ENCODE measurements at places on chromosomes 1 and 21.
A peak's percentile ranks its signal among the peaks of the same experiment; 100 is the strongest.

- DNase-seq: no peak
Observed at GRCh38 chr21:42472521-42472920, 23.5 kb downstream of the RSPH1 start.

DNA sequence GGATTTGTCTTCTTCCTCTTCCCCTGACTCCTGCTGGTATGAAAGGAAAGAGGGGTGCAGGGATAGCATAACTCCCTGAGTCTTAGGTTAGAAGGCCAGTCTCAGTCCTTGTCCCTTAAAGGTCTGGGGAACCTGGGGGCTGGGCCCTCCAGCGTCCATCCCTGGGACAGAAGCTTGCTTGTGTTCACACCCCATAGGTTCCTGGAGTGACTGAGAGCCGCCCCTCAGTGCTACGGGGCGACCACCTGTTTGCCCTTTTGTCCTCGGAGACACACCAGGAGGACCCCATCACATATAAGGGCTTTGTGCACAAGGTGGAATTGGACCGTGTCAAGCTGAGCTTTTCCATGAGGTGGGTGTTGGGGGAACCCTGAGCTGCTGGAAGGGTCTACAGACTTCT lies 13.1 kb downstream of the RHOC start:
- DNase-seq: no peak

GRCh38 chr1:91872559-91873081 lies 13.3 kb downstream of the TGFBR3 start:
- DNase-seq: peak; percentile 8

GRCh38 chr1:244705261-244706234 lies 52.6 kb downstream of the DESI2 start:
- DNase-seq: no peak

- DNase-seq: no peak
Observed at GRCh38 chr1:107247679-107248078, 106.8 kb downstream of the NTNG1 start.

GRCh38 chr1:221696027-221696426 lies 45.9 kb downstream of the DUSP10 start:
- no peak for DNase-seq

- DNase-seq: no peak
Observed at GRCh38 chr1:204454476-204454875, 40.1 kb downstream of the PIK3C2B start.

DNA sequence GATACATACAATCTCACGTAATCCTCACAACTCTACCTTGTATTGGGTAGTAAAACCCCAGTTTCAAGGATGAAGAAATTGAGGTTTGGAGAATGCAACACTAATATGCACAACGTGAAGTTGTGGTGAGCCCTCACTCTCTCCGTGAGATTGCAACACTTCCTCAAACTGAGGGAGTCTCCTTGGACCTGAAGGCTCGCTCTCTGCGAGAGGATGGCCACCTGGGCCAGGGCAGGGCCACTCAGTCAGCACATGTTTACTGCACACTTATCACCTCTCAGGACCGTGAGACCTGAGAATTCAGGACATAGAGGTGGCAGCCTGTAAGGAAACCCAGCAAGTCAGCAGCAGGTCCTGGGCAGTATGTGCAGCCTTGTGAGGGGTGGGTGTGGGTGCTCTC lies 8.7 kb downstream of the SH3BP5L start:
- DNase-seq: no peak

DNA sequence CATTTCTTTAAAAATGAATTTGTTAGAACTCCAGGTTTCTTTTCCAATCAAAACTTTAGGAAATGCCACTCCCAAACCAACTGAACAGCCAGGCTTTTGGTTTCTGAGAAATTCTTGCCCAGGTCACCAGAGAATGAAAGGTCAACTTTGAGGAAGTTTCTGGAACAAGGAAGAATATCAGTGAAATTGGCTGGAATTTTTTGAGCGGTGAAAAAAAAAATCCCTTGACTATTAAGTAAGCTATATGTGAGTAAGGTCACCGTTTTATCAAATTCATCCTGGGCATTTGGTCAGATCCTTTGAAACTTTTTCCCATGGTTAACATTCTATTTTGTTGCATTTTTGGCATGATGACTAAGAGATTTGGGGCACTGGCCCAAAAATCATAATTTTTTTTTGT lies 469.3 kb downstream of the LTN1 start:
- no peak for DNase-seq

DNA sequence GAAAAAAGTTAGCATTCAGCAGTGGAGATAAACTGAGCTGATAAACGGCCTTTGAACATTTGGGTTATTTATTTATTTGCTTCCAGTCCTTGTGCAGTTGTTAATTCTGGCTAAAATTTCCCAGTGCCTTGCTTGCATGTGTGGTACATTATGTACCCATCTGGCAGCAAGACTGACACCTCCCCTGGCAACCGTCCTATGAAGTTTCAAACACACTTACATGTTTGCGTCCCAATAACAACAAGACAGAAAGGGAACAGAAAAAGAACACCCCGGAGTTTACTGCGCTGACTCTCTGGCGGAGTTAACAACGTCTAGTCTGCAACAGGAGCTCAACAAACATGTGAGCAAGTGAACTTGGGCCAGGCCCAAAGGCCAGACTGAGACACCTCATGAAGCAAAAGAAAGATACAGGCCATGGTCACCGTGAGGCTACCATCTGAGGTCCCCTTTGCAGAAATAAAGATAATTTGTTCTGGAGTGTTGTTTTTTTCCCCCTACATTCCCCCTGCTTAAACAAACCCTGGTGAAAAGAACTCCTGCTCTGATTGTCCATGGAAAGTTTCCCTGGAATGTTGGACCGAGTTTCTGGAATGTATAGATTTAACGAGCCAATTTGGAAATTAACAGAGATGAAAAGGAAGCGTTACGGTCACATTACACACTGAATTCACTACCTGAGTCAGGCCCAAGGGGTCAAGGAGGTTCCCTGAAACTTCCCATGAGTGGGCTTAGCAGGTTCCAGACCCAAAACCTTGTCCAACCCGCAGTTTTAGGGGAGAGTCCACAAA lies 33.4 kb downstream of the TRABD2B start:
- no peak for DNase-seq

- DNase-seq: no peak
Observed at GRCh38 chr1:217403026-217403720, 227.7 kb downstream of the GPATCH2 start.

DNA sequence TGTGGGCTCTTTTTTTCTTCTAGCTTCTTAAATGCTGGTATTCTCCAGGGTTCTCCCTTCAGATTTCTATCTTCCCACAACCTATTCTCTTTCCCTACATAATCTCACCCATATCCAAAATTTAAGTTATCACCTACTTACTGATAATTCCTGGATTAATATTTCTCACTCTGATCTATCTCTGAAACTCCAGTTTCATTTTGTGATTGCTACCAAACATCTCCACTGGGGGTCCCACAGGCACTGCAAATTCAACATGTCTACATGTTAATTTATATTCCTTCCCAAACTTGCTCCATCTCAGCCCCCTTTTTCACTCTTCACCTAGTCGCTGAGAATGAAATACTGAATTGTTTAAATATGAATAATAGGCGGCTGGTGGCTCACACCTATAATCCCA lies 9.9 kb upstream of the C1orf141 start:
- peak; percentile 18 for DNase-seq

DNA sequence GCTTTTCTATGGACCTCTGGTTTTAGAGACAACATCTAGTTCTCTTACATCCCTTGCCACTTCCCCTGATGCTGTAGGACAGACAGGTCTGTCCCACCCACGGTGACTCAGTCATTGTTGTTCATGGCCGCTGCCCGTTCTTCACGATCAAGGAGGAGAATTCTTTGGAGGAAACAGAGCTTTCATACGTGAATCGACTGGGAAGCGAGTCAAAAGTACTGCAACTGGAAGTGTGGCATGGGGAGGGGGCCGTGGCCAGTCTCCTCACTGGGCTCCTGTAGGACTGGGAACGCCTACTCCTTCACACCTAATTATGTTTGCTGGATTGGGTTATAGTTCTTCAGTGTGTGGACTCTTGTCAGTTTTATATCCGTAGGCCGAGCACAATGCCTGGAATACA lies 4.4 kb upstream of the SLC37A1 start:
- no peak for DNase-seq

DNA sequence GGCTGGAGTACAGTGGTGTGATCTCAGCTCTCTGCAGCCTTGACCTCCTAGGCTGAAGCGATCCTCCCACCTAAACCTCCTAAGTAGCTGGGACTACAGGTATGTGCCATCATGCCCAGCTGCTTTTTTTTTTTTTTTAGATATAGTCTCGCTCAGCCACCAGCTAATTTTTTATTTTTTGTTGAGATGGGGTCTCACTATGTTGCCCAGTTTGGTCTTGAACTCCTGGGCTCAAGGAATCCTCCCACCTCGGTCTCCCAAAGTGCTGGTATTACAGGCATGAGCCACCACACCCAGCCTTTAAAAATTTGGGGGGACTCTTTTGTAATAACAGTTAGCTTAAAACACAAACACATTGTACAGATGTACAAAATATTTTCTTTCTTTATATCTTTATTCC lies 1.7 kb upstream of the SNX27 start:
- DNase-seq: no peak

DNA sequence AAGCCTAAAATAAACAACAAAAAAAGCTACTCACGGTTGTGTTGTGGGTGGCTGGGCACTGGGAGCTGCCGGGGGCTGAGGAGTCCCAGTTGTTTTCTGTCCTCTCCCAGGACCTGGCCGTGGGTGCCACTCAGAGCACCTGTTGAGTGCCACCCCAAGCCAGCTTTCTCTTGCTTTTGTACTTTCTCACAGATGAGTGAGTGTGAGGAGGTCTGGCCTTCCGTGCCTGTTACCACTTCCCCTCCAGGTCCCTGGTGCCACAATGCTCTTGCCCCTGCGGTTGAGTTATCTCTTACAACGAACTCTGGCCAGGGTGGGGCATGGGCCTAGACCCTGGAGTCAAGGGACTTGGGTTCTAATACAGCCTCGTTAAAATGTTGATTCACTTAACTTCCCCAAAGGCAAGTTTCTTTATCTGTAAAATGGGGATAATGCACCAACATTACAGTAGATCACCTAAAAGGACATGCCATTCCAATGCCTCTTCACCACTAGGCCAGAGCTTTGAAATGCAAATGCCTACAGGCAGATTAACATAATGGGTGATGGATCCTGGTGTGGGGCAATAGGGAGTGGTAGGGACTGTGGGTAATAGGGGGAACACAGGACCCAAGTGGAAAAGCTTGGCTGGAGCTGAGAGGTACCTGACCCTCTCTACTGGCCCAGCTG lies at the start of gene CNR2:
Gene CNR2, minus strand, starts transcription at position 151 of the 669 bp plus-strand sequence. CDS start 37,745 bp downstream, outside the sequence.
- no peak for DNase-seq

GRCh38 chr1:94679332-94680038 lies 137.9 kb upstream of the F3 start:
- no peak for DNase-seq

GRCh38 chr21:42668298-42668992 lies 15.0 kb downstream of the PDE9A start:
- DNase-seq: no peak

- DNase-seq: no peak
Observed at GRCh38 chr21:35987475-35987874, 72.9 kb downstream of the SETD4 start.

DNA sequence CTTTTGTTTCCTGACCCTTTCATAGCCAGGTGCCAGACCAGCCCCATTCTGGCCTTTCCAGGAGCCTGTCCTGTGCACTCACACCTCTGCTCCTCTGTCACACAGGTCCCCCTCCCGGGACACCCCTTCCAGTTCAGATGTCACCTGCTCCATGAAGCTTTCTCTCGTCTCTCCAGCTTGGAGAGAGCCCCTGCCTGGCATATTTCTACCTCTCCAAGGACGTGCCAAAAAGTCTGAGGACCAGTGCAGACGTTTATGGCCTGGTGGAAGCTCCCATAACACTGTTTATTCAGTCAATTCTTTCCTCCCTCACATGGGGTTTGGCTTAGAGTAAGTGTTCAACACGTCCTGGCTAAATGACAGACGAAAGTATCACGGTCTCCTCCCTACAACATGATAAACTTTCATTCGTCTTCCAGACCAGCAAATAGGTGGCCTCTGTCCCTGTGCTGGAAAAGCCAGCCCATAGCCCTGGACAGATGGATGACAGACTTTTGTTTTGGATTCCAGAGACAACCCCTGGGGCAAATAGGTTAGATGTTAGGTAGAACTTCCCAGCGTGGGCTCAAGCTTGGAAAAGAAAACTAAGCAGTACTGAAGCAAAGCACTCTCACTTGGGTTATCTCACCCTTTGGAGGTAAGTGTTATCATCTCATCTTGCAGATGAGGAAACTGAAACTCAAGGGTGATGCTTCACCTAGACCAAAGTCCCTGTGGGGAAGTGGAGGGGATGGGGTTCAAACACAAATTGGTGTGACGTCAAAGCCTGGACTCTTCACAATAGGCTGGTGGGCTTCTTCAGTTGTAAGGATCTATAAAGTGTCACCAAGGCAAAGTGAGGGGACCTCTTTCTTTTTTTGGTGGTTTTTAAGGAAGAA lies 52.9 kb upstream of the ECE1 start:
- no peak for DNase-seq

DNA sequence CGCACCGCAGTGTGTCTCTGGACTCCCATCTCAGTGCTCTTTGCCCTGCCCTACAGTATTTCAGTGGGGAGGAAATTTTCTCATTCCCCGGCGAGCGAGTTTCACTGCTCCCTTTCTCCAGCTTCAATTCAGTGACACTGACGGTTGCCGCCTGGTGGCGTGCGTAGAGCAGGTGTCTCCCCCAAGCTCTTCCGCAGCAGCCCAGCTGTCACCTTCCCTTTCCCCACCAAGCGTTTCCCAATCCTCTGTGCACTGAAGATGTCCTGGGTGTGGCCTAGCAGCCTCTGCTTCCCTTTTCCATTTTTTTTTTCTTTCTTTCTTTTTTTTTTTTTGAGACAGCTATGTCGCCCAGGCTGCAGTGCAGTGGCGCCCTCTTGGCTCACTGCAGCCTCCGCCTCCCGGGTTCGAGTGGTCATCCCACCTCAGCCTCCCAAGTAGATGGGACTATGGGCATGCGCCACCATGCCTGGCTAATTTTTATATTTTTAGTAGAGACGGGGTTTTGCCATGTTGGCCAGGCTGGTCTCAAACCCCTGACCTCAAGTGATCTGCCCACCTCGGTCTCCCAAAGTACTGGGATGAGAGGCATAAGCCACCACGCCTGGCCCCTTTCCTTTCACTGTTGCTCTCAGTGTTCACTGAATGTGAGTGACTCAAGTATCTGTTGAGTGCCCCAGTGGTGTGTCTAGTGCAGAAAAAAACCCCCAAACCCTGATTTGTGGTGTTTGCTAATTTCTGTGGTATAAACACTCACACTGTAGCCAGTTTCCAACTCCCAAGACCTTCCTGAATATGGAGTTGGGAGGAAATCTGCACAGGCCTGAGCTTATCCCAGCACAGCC lies 30.1 kb downstream of the TNFRSF1B start:
- no peak for DNase-seq

DNA sequence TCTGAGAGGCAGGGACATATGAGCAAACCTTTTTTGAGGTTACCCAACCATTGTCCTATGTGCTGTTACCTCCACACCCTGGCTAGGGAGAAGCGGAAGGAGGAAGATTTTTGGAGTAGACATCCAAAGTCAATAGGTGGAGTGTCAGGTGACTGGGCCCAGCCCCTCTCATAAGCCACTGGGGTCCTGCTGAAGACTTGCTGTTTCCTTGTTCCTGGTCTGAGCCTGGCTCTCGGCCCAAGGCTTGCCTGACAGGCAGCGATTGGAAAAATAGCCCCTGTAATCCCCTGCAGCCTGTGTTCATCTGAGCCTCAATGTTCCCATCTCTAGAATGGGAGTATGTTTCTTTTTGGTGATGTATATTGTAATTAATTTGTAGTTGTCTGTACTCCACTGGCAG lies 6.9 kb upstream of the PIGR start:
- DNase-seq: no peak

GRCh38 chr21:46375560-46376230 lies 51.7 kb downstream of the PCNT start:
- no peak for DNase-seq

All from activated CD4-positive, alpha-beta T cell treated with anti-CD3 and anti-CD28 coated beads, Interleukin-2, amount 50 U/mL, for 4 hours (primary cell).